ENCODE measurements at places on chromosomes 6 and 20. TPM values are rescaled to one million over a fixed set of nuclear protein-coding genes. Genes with fewer than 3 reads are reported as not detected.

- H3K36me3 ChIP-seq: no peaks in the 10 kb centered on the region
- H3K4me1 ChIP-seq: no peaks in the 10 kb centered on the region
- no peaks in the 10 kb centered on the region for H3K27me3 ChIP-seq
- no peak for DNase-seq
Observed at GRCh38 chr6:50443144-50443543, 270.2 kb upstream of the TFAP2D start.

DNA sequence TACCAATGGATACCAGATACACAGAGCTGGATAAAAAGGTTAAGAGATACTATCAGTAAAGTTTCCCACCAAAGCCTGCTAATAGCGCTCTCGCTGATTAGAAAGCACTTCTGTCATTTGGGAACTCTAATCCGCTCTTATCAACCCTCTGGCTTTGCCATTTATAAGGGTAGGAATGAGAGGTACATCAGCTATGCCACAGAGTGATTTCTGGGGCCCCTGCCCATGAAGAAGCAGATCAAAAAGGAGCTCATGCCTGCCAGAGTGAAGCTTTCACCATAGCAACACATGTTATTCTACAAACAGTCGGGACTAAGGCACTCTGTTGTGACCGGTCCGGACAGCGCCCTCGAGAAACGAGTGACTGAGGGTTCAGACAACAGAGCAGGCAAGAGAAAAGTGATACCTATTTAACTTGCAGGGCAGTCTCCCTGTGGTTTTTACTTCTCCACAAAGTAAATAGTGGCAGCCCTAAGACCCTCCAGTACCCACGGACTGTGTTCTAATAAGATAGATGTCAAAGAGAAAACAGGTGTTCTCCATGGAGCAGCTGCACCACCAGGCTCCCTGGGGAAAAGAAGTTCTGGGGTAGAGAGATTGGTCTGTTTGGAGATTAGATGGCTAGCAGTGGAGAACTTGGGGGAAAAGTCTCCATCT lies 5.6 kb downstream of the TRAM2 start:
- peak overlapping the region; percentile 73 for H3K27ac ChIP-seq
- no peaks in the 10 kb centered on the region for H3K27me3 ChIP-seq
- peaks cover 77% of the 10 kb centered on the region for H3K4me1 ChIP-seq
- no peak overlapping the region for H3K4me3 ChIP-seq

GRCh38 chr6:14079971-14080370 lies 37.6 kb upstream of the CD83 start:
- H3K27me3 ChIP-seq: no peaks in the 10 kb centered on the region
- no peak overlapping the region for H3K4me3 ChIP-seq
- no peak for DNase-seq
- no peaks in the 10 kb centered on the region for H3K4me1 ChIP-seq
- no peaks in the 10 kb centered on the region for H3K36me3 ChIP-seq

The LHFPL5 gene
- not detected for total RNA-seq

DNA sequence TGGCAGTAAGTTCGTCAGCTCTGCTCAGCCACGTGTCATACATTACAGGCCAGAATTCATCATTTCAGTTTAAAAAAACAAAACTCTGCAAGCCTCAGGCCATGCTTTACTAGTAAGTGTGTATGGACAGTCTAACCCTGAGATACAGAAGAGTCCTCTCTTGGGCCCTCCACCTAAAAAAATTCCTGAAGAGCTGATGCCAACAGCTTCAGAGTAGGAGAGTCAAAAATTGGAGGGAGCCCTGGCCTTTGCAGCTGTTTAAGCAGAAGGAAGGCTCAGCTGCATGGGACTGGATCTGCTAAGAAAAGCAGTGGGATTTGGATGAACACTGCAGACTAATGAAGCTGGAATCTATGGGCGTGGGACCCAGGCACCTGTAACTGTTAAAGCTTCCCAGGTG lies 47.2 kb upstream of the FAM8A1 start:
- no peaks in the 10 kb centered on the region for H3K27me3 ChIP-seq
- no peaks in the 10 kb centered on the region for H3K36me3 ChIP-seq
- no peak for DNase-seq
- no peak overlapping the region for H3K4me3 ChIP-seq
- no peaks in the 10 kb centered on the region for H3K4me1 ChIP-seq
- H3K27ac ChIP-seq: no peak overlapping the region

GRCh38 chr20:39654171-39654570 lies 692.0 kb downstream of the DHX35 start:
- no peaks in the 10 kb centered on the region for H3K4me1 ChIP-seq
- no peak overlapping the region for H3K27ac ChIP-seq
- H3K27me3 ChIP-seq: no peaks in the 10 kb centered on the region

DNA sequence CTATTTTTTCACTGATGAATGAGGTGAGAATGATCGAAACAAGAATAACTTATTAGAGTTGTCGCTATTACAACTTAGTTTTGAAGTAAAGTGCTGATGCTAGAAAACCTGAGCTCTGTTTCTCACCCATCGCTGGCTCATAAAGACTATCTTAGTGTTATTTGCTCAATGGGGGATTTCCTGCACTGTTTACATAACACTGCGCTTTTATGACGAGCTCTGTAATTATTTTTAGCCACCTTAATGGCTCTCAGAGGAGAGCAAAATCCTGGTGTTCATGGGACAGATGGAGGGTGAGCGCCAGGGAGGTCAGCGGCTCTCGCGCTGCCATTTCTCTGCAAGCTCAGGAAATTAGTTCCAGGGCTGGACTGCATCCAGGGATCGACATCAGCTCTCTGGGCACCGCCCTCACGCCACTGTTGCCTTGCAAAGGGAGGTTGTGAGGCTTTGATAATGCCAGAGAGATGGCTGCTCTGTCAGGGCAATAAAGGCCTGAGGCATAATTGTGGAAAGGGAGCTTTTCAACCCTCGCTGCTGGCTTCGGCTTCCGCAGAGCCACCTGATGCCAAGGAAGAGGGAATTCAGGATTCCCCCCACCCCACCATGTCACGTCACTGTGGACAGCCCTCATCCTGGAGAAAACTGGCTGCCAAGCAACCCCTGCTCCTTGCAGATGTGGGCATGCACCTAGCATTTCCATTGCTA lies 72.0 kb downstream of the DACT2 start:
- peaks cover 12% of the 10 kb centered on the region for H3K4me1 ChIP-seq
- DNase-seq: peak; percentile 48
- H3K27ac ChIP-seq: no peak overlapping the region
- no peak overlapping the region for H3K4me3 ChIP-seq
- no peaks in the 10 kb centered on the region for H3K36me3 ChIP-seq

DNA sequence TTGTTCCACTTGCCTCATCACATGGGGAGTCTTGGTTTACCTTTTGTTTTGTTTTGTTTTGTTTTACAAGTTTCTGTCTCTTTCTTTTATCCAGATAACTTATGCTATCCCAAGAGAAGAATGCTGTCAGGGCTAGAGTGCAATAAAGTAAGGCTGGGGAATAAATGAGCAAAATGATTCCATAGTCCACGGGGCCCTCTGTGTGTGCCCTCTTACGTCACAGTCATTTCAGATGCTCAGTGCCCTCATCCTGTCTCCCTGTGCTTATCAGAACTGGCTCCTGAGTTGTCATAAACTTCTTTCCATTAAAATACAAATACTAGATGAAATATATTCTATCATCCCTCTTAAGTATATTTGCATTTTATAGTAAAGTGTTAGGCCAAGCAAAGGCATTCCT lies 30.8 kb upstream of the ENPP1 start:
- no peak overlapping the region for H3K4me3 ChIP-seq
- no peak overlapping the region for H3K27ac ChIP-seq
- no peaks in the 10 kb centered on the region for H3K27me3 ChIP-seq
- no peak for DNase-seq
- no peaks in the 10 kb centered on the region for H3K36me3 ChIP-seq
- H3K4me1 ChIP-seq: no peaks in the 10 kb centered on the region

DNA sequence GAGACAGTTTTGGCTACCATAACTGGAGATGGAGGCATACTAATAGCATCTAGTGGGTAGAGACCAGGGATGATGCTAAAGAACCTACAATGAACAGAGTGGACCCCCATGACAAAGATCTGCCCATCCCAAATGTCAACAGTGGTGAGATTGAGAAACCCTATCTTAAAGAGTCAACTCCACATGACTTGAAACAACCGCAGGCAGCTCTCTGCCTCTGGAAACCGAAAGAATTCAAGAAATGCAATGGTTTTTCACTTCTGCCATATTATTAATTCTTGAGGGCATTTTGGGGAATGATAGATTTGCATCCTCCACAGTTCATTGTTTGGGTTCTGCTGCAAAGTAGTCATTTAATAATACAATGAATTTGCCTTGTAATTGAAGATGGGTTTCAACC lies 463.4 kb downstream of the MAFB start:
- no peak overlapping the region for H3K27ac ChIP-seq
- H3K4me1 ChIP-seq: no peaks in the 10 kb centered on the region
- H3K27me3 ChIP-seq: no peaks in the 10 kb centered on the region
- H3K4me3 ChIP-seq: no peak overlapping the region
- DNase-seq: no peak

The MYH7B gene
- total RNA-seq: 0.63 TPM

GRCh38 chr20:15494851-15495250 lies 1078.4 kb downstream of the KIF16B start:
- H3K4me1 ChIP-seq: no peaks in the 10 kb centered on the region
- no peak for DNase-seq
- no peak overlapping the region for H3K4me3 ChIP-seq
- H3K36me3 ChIP-seq: no peaks in the 10 kb centered on the region

DNA sequence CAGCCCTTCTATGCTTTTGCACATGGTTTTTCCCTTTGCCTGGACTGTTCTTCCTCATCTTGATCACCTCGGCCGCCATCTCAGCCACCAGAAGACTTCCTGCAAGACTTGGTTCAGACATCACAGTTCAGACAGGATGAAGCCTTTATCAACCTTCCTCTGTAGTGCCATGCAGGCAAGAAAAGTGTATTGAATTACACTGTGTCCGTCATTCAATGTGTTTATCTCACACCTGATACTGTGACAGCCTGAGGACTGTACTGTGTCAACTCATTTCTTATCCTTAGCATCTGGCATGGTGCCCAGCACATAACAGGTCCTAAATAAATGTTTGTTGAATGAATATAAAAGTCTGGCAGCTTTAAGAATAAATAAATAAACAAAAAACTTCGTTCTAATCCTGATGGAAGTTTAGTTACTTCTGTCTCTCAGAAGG lies 133.3 kb upstream of the MAN1A1 start:
- H3K36me3 ChIP-seq: no peaks in the 10 kb centered on the region
- H3K4me1 ChIP-seq: no peaks in the 10 kb centered on the region
- no peak overlapping the region for H3K27ac ChIP-seq
- no peak for DNase-seq
- no peak overlapping the region for H3K4me3 ChIP-seq

- no peak overlapping the region for H3K27ac ChIP-seq
- peaks cover 22% of the 10 kb centered on the region for H3K4me1 ChIP-seq
- H3K27me3 ChIP-seq: no peaks in the 10 kb centered on the region
- no peak overlapping the region for H3K4me3 ChIP-seq
- no peaks in the 10 kb centered on the region for H3K36me3 ChIP-seq
Observed at GRCh38 chr6:169617562-169617961, 84.3 kb downstream of the WDR27 start.

- H3K36me3 ChIP-seq: no peaks in the 10 kb centered on the region
- H3K27me3 ChIP-seq: no peaks in the 10 kb centered on the region
- H3K4me3 ChIP-seq: no peak overlapping the region
- no peaks in the 10 kb centered on the region for H3K4me1 ChIP-seq
Observed at GRCh38 chr6:112062966-112063365, 9.1 kb downstream of the CCN6 start.

The OR2W1 gene
- not detected for total RNA-seq

GRCh38 chr20:47818016-47818415 lies 32.7 kb upstream of the SULF2 start:
- DNase-seq: no peak
- peaks cover 9% of the 10 kb centered on the region for H3K4me1 ChIP-seq
- no peak overlapping the region for H3K27ac ChIP-seq

The OPRL1 gene
- total RNA-seq: 0.94 TPM

DNA sequence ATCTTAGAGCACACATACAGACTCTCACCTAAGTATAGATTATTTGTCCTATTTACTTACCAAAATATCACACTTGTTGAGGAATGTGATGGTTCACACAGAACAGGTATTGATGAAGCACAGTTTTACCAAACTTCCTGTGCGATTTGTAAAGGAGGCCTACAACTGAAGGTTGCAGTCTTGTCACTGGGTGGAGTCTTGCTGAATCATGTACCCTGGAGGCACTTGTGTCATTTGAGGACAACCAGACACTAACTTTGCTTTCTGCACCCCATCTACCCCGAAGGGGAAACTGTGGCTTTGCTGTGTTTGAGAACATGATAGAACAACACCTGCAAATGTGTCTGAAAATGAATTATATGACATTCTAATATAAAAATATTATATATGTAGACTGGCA lies 32.4 kb upstream of the HINT3 start:
- H3K27ac ChIP-seq: no peak overlapping the region
- H3K4me3 ChIP-seq: no peak overlapping the region

DNA sequence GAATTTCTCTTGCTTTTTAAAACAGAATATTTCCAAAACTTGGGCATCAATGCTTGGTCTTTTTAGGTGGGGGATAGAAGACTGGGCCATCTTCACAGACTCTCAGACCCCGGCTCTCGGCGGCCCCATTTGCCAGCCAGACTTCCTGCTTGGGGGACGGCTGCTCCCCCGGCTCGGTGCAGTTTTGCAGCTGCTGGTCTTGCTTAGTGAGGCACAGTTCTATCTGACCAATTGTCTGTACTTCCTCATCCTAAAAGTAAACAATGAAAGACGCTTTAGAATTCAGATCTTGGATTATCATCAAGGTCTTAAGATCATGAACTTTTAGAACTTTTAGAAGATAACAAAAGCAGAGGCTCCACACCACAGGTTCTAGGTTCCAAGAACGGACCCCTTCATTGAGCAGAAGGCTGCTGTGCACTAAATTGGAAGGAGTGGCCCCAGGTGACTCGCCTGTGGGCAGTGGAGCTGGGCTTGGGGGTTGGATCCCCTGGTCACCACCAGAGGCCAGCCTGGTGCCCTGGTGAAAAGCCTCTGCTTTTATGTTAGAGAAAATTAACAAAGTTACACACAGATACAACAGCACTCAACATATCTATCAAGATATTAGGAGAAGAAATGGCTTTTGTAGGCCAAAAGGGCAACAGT lies 26.7 kb downstream of the RNASET2 start:
- H3K4me3 ChIP-seq: no peak overlapping the region
- no peak overlapping the region for H3K27ac ChIP-seq
- no peaks in the 10 kb centered on the region for H3K27me3 ChIP-seq
- H3K36me3 ChIP-seq: peaks cover 4% of the 10 kb centered on the region

DNA sequence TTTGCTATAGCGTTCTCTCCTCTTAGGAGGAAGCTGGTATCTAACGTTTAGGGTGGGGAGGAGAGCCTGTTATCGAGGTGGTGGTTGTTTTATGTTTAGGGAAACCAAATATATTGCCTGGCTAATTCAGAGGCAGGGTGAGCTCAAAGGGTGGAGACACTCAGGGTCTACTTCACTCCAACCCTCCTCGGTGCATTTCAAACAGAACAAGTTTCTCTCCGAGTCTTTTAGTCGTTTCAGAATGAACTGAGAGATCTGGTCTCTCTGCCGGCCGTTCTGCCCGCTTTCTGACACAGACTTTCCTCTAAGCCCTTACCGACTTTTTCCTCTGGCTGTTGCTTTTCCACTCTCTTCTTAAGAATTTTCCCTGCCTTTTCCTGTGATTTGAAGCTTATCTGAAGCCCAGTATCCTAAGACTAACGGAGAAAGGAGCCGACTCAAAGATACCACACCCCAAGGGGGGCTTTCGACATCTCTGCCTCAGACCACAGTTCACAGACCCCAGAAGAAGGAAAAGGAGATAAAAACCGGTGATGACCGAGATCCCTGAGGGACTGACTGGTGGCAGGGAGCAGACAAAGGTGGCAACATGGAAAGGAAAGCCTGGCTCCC lies 865 bp downstream of the STK38 start:
- H3K27ac ChIP-seq: peak overlapping the region; percentile 93
- H3K4me1 ChIP-seq: peaks cover 8% of the 10 kb centered on the region

- H3K4me3 ChIP-seq: no peak overlapping the region
- DNase-seq: no peak
- no peak overlapping the region for H3K27ac ChIP-seq
- H3K4me1 ChIP-seq: no peaks in the 10 kb centered on the region
- no peaks in the 10 kb centered on the region for H3K27me3 ChIP-seq
- no peaks in the 10 kb centered on the region for H3K36me3 ChIP-seq
Observed at GRCh38 chr6:159193923-159194322, 24.7 kb downstream of the FNDC1 start.

The DUSP22 gene
- total RNA-seq: 59.4 TPM

All from thyroid gland (tissue), 4 donors.